ENCODE measurements at places on chromosomes 1 and 21. TPM values are rescaled to one million over a fixed set of nuclear protein-coding genes. Genes with fewer than 3 reads are reported as not detected.

DNA sequence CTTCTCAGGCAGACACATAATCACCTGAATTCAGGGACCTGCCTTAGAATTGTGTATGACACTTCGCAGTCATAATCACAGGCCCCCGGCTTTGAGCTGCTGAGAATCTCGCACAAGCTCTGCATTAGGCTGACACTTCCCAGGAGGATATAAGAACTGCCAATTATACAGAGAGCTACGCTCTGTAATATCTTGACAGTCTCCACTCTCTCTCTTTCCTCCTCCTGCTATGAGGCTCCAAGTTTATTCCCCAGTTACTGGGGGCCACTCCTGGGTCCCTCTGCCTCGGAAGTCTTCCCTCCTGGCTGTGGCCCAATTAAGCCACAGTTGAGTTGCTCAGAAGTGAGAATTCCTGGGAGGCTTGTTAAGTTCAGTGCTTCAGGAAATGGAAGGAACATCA is 42.7 kb downstream of the EBNA1BP2 start:
- no peak overlapping the region for H3K27ac ChIP-seq
- H3K36me3 ChIP-seq, result no peaks in the 10 kb centered on the region
- H3K4me1 ChIP-seq, result no peaks in the 10 kb centered on the region

- no peaks in the 10 kb centered on the region for H3K36me3 ChIP-seq
- H3K27ac ChIP-seq, result no peak overlapping the region
- H3K27me3 ChIP-seq, result no peaks in the 10 kb centered on the region
These were observed 158.8 kb upstream of the NFIA start for GRCh38 chr1:60923389-60924087.

DNA sequence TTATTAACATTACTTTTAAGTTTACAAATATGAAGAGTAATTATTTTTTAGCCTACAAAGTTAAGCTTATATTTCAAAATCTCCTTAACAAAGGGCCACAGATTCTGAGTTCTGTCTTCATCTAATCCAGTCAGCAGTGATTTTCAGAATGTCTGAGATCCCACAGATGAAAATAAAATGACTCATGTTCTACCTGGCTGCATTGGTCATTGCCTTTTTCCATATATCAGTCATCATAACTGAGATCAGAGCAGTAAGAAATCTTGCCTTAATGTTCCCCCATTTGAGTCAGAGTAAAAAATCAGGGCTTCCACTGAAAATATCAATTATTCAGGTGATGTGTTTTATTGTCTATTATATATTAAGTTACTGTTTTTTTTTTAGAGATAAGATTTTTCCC is 416.1 kb downstream of the MRPL39 start:
- H3K27ac ChIP-seq, result no peak overlapping the region
- no peak overlapping the region for H3K4me3 ChIP-seq

- H3K27ac ChIP-seq, result no peak overlapping the region
- no peak for DNase-seq
- H3K36me3 ChIP-seq, result no peaks in the 10 kb centered on the region
- no peak overlapping the region for H3K4me3 ChIP-seq
- H3K4me1 ChIP-seq, result no peaks in the 10 kb centered on the region
- H3K27me3 ChIP-seq, result no peaks in the 10 kb centered on the region
These were observed 72.2 kb downstream of the SNX7 start for GRCh38 chr1:98733782-98734112.

DNA sequence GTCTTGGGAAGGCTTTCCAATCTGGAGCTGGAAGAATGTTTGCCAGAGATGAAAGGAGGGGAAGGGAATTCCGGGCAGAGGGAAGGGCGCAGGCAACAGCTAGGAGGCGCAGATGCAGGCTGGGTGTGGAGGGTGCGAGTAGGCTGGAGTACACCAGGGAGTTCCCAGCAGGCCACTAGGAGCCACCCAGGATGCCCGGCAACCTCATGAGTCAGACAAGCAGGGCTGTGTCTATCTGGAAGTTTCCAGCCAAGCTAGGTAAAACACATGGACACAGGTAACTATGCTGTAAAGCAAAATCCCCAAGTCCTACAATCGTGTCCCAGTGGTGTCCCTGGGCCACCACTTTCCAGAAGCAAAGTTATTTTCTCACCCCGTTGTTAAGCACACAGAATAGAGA is 990 bp upstream of the NBL1 start:
- DNase-seq, result no peak
- peak overlapping the region; percentile 66 for H3K4me3 ChIP-seq
- H3K4me1 ChIP-seq, result peaks cover 41% of the 10 kb centered on the region
- no peaks in the 10 kb centered on the region for H3K36me3 ChIP-seq
- no peak overlapping the region for H3K27ac ChIP-seq

DNA sequence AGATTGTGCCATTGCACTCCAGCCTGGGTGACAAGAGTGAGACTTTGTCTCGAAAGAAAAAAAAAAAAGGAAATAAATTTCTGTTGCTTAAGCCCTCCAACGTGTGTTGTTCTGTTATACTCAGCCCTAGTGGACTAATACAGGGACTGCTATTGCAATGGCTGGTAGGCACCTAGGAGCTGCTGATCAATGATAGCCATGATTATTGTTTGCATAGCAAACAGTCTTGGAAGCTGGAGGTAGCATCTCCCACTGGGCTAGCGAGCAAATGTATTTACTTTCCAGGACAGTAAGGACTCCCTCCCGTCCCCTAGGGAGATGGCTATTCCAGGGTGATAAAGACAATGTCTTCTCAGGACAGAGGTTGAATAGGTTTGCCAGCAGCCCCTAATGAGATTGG is 13.5 kb upstream of the TNFRSF8 start:
- H3K36me3 ChIP-seq, result no peaks in the 10 kb centered on the region
- DNase-seq, result no peak
- peaks cover 26% of the 10 kb centered on the region for H3K4me1 ChIP-seq
- H3K4me3 ChIP-seq, result no peak overlapping the region

GRCh38 chr1:47227341-47228232 is 4.4 kb downstream of the TAL1 start:
- peaks cover 89% of the 10 kb centered on the region for H3K27me3 ChIP-seq
- peaks cover 42% of the 10 kb centered on the region for H3K4me1 ChIP-seq
- H3K4me3 ChIP-seq, result no peak overlapping the region
- no peak overlapping the region for H3K27ac ChIP-seq
- H3K36me3 ChIP-seq, result no peaks in the 10 kb centered on the region
- no peak for DNase-seq

GRCh38 chr1:179779645-179780272 is 36.7 kb downstream of the FAM163A start:
- no peak overlapping the region for H3K27ac ChIP-seq
- H3K36me3 ChIP-seq, result no peaks in the 10 kb centered on the region
- H3K4me1 ChIP-seq, result no peaks in the 10 kb centered on the region
- H3K4me3 ChIP-seq, result no peak overlapping the region

DNA sequence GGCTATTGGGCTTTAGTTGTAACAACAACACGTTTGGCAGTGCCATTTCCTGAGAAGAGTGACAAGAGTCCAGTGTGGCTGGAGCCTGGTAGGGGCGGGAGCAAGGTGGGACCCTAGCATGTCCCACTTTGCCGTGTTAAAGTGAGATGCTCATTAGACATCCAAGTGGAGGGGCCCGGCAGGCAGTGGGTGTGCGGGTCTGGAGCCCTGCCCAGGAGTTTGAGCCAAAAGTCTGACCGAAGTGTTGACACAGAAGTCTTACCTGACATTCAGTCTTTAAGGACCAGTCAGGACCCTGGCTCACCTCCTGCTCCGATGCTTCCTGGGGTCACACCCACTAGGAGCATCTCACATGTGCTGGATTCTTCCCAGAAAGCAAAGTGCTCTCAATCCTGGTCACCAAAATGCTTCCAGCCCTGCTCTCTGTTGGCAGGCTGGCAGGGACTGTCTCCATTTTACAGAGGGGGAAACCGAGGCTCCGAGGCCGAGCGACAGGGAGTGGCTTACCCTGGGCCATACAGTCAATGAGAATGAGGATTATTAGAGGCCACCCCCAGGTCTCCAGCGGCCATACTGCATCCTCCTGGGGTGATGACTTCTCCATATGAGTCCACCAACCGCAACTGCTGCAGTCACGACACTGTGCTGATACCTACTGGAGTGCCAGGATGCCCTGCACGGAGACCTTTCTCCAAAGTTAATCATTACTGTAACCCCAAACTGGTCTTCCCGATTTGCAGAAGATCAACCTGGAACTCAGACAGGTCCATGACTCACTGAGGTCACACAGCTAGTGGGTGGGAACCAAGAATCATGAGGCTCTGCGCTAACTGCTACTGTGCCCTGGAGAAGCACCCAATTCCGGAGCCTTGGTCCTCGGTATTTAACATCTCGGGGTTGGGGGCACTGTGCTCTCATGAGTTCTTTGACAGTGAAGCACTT is 112.7 kb downstream of the PRDM2 start:
- H3K27ac ChIP-seq, result no peak overlapping the region
- no peaks in the 10 kb centered on the region for H3K27me3 ChIP-seq
- peaks cover 13% of the 10 kb centered on the region for H3K4me1 ChIP-seq
- no peak for DNase-seq
- no peak overlapping the region for H3K4me3 ChIP-seq

DNA sequence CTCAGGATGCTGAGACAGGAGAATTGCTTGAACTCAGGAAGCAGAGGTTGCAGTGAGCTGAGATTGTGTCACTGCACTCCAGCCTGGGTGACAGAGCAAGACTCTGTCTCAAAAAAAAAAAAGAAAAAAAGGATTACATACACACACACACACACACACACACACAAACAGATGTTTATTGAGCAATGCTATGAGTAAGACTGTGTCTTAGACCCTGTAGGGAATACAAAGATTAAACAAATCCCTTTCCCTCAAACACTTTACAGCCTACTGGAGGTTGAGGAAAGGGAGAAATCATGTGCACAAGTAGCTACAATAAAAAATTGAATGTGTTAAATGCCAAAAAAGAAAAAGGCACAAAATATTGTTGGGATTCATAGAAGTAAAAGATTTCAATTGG is 58.1 kb downstream of the RPAP2 start:
- no peaks in the 10 kb centered on the region for H3K4me1 ChIP-seq
- no peak for DNase-seq
- no peak overlapping the region for H3K27ac ChIP-seq
- no peak overlapping the region for H3K4me3 ChIP-seq
- H3K36me3 ChIP-seq, result peaks cover 18% of the 10 kb centered on the region
- H3K27me3 ChIP-seq, result no peaks in the 10 kb centered on the region

- H3K27me3 ChIP-seq, result no peaks in the 10 kb centered on the region
- H3K4me1 ChIP-seq, result no peaks in the 10 kb centered on the region
- no peak for DNase-seq
- H3K36me3 ChIP-seq, result no peaks in the 10 kb centered on the region
- H3K4me3 ChIP-seq, result no peak overlapping the region
- no peak overlapping the region for H3K27ac ChIP-seq
These were observed 284.5 kb upstream of the PLXNA2 start for GRCh38 chr1:208528578-208529240.

GRCh38 chr1:18922319-18922726 is 20.0 kb upstream of the ALDH4A1 start:
- no peak for DNase-seq
- no peaks in the 10 kb centered on the region for H3K27me3 ChIP-seq
- peaks cover 58% of the 10 kb centered on the region for H3K4me1 ChIP-seq
- H3K36me3 ChIP-seq, result peaks cover 36% of the 10 kb centered on the region
- no peak overlapping the region for H3K4me3 ChIP-seq

DNA sequence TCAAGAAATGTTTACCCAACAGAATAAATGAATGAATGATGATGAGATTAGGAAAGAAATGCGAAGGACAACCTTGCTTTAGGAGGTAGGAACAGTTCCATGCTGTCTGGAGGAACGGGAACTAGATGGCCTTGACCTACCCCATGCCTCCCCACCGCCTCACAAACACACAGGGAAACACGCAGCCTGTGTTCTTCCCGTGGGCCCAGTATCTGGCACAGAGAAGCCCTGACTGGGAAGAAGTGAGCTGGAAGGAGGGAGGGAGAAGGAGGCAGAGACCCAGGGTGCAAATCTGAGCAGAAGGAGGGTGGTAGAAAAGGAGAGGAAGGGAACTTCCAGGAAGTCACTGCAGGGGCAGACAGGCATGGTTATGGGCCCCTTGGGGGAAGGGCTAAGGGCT is 3.5 kb upstream of the ADORA1 start:
- H3K4me3 ChIP-seq, result no peak overlapping the region
- H3K36me3 ChIP-seq, result no peaks in the 10 kb centered on the region
- DNase-seq, result no peak
- H3K4me1 ChIP-seq, result peaks cover 14% of the 10 kb centered on the region
- peaks cover 39% of the 10 kb centered on the region for H3K27me3 ChIP-seq
- H3K27ac ChIP-seq, result no peak overlapping the region

- H3K4me3 ChIP-seq, result no peak overlapping the region
- no peak for DNase-seq
- H3K4me1 ChIP-seq, result no peaks in the 10 kb centered on the region
These were observed 1.4 kb downstream of the GPR37L1 start for GRCh38 chr1:202124142-202124541.

- H3K4me1 ChIP-seq, result no peaks in the 10 kb centered on the region
- no peaks in the 10 kb centered on the region for H3K27me3 ChIP-seq
- H3K4me3 ChIP-seq, result no peak overlapping the region
- no peak overlapping the region for H3K27ac ChIP-seq
- DNase-seq, result no peak
These were observed 7.6 kb downstream of the PTGS2 start for GRCh38 chr1:186672596-186672995.

GRCh38 chr1:63915121-63915520 is 141.3 kb downstream of the ROR1 start:
- no peaks in the 10 kb centered on the region for H3K27me3 ChIP-seq
- no peaks in the 10 kb centered on the region for H3K36me3 ChIP-seq
- H3K4me3 ChIP-seq, result no peak overlapping the region
- no peak overlapping the region for H3K27ac ChIP-seq
- no peaks in the 10 kb centered on the region for H3K4me1 ChIP-seq

DNA sequence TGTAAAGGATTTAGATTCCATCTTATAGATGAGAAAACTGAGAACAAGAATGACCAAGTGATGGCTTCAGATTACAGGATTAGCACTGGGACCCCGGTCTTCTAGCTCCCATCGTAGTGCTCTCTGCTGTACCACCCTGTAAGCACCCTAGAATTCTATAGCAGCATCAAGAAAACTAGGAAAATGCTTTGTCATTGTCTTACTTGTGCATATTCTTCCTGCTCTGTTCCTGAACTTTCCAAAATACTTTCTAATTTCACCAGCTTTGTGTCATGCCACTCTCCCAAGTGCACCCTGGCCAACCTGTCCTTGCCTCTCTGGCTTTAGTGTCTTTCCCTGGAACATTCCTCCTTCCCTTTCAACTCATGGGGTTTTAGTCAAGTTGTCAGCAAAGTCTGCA is 6.0 kb upstream of the KLHL20 start:
- H3K4me3 ChIP-seq, result no peak overlapping the region
- DNase-seq, result no peak
- peaks cover 28% of the 10 kb centered on the region for H3K27me3 ChIP-seq
- no peaks in the 10 kb centered on the region for H3K4me1 ChIP-seq
- no peak overlapping the region for H3K27ac ChIP-seq
- H3K36me3 ChIP-seq, result no peaks in the 10 kb centered on the region

- DNase-seq, result no peak
- H3K27me3 ChIP-seq, result no peaks in the 10 kb centered on the region
- no peak overlapping the region for H3K4me3 ChIP-seq
- H3K4me1 ChIP-seq, result peaks cover 8% of the 10 kb centered on the region
- H3K36me3 ChIP-seq, result peaks cover 9% of the 10 kb centered on the region
- H3K27ac ChIP-seq, result no peak overlapping the region
These were observed 31.0 kb upstream of the PLEKHO1 start for GRCh38 chr1:150118716-150119115.

- H3K27me3 ChIP-seq, result no peaks in the 10 kb centered on the region
- DNase-seq, result no peak
- no peak overlapping the region for H3K27ac ChIP-seq
- no peaks in the 10 kb centered on the region for H3K4me1 ChIP-seq
These were observed 527.3 kb downstream of the PLPP3 start for GRCh38 chr1:56052041-56052440.

The AUNIP gene
- total RNA-seq, result not detected

The GBP4 gene
- total RNA-seq, result 11.3 TPM

The AMY2A gene
- not detected for total RNA-seq

The RASAL2 gene
- 0.03 TPM for total RNA-seq

The ITLN2 gene
- not detected for total RNA-seq

The RHD gene
- not detected for total RNA-seq

The VWA5B1 gene
- total RNA-seq, result 0.08 TPM
